ENCODE measurements at places on chromosomes 13 and 19.

DNA sequence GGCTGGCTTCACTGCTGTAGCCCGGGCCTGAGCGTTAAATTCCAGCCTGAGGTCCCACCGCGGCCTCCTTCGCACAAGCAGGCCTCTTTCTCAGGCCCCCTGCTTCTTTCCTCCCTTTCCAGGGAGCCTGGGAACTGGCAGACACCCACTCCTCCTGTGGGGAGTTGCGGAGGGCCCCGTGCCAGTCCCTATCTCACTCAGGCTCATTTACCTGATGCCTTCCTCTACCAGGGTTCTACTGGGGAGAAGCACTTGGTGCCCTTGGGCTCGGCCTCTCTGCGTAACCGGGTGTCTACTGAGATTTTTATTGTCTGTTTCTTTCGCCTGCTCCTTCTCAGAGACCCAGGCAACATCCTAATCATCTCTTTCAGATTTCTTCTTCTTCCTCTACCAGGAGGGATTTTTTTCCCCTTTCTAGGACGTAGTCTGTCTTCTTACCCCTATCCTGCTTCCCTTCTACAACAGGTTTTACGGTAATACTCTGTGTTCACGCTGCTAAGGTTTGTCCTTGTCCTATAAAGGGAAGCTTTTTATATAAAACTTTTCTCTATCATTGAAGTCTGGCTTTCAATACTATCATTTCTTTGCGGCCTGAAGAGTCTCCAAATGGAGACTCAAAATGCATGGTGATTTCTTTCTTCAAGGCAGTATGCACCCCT, 135.4 kb upstream of the GPR12 start:
- DNase-seq = no peak

DNA sequence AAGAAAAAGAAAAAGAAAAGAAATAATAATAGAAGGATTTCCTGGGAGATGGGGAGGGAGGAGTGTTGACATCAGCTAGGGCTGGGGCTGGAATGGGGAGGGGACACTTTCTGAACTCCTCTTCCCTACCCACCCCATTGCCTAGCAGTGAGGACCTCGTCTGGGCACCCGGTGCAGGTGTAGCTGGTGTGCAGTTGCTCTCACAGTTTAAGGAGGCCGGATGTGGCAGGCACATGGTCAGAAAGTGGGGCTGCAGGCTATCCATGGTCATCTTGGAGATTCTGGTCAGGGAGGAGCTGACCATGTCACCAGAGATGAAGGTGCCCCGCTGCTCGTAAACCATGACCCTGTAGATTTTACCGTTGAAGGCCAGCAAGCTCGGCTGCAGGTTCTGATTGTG, 8.5 kb upstream of the TUBB4A start:
- DNase-seq = no peak

DNA sequence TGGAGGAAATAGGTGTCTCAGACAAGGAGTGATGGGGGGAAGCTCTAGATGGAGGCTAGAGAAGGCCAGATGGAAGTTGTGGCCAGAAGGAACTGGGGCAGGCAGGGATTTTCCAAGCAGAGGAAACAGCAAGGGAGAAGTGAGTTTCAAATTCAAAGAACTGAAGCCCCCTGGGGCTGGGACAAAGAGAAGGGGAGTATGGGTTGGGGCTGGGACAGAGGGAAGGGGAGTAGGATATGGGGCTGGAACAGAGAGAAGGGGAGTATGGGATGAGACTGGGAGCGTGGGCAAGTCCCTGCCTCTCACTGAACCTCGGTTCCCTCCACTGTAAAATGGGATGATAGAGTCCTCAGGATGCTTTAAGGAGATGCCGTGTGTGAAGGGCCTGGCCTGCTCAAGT, 1.9 kb upstream of the GTF2F1 start:
- no peak for DNase-seq

GRCh38 chr13:97379386-97379785, 54.6 kb upstream of the RAP2A start:
- no peak for DNase-seq

DNA sequence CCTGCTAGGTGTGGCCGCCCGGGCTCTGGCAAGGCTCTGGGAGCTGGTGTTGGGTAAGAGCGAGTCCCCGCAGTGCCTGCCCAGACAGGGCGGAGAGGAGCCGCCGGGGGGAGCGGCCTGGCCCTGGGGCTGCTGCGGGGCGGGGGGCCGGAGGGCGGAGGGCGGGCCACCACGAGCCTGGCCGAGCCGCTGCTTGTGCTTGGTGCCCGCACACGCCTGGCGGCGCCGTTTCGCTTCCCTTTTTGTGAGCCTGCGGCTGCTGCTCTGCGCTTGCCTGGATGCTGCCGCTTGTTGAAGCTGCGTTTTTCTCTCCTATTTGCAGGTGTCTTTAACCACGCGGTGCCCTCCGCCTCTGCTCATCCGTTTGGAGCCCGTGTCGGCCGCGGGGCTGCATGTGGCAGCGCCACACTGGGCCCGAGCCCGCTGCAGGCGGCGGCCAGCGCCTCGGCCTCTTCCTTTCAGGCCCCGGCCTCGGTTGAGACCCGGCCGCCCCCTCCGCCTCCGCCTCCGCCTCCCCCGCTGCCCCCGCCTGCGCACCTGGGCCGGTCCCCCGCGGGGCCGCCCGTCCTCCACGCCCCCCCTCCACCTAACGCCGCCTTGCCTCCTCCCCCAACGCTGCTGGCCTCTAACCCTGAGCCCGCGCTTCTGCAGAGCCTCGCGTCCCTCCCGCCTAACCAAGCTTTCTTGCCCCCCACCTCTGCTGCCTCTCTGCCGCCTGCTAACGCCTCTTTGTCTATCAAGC, 8.5 kb downstream of the PLEKHJ1 start:
- DNase-seq = no peak

DNA sequence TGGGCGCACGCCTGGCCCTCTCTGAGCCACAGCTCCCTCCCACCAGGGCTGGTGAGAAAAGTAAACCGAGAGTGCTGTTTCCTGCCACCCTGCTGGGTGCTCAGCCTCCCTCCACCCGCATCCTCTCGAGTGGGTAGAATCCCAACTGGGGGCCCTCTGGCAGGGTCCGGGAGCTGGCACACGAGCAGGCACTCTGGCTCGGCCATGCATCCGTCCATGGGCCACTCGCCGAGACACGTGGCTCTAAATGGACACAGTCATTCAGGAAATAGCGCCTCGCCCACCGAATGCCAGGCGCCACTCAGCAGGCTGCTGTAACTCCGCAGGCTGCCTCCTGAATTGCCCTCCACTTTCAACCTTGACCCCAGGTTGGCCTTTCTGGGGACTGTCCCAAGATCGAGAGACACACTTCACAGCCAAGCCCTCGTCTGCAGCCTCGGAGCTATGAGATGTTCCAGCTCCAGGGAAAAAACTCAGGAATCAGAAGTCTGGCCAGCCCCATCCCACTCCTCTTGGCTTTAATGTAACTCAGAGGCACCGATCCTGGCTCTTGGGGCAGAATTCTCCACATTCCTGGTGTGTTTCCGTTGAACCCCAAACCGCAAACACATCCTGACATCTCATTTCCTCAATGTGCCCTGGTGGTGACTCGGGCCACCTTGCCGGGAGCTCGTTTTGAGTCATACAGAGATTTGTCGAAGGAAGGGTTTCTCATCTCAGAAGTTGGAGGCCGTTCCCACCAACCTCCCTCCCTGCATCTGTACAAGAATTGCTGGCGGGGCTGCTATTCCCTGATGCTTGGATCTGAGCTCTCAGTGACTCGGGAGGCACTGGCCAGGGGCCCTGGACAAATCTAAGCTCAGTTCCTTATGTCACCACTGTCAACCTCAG, 14.1 kb downstream of the KLF2 start:
- no peak for DNase-seq

DNA sequence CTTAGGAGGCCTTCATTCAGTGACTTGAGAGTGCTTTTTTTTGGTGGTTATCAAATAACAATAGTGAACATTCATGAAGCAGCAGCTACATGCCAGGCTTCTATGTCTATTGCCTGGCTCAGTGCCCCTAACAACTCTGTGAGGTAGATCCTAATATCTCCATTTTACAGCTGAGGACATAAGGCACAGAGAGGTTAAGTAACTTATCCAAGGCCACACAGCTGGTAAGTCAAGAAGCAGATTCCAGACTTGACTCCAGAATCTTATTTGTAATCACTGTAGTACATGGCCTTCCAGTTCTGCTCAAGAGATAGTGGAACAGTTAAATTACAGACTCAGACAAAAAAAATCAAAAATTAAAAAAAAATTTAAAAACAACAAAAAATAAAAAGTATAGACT, 26.8 kb downstream of the CKM start:
- DNase-seq = no peak

DNA sequence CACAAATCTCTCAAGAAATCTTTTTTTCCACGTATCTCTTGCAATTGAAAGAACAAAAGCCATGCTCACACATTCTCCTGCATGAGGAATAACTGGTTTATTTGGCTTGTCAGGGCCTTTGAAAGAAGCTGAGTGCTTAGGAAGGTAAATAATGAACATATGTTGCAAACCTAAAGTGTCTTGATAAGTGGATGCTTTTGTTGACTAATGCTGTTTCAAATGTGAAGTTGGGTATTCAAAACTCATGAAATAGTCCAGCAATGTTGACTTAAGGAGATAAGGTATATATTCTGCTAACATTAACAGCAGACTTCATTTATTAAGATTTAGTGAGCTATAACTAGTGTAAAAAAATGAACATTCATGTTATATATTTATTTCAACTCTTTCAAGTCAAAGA, 1792.7 kb upstream of the MIR17HG start:
- peak; percentile 91 for DNase-seq

GRCh38 chr19:2123682-2124387, 27.1 kb downstream of the IZUMO4 start:
- DNase-seq = no peak

- DNase-seq = no peak
These were observed 39.6 kb downstream of the RAB20 start for GRCh38 chr13:110521946-110522345.

DNA sequence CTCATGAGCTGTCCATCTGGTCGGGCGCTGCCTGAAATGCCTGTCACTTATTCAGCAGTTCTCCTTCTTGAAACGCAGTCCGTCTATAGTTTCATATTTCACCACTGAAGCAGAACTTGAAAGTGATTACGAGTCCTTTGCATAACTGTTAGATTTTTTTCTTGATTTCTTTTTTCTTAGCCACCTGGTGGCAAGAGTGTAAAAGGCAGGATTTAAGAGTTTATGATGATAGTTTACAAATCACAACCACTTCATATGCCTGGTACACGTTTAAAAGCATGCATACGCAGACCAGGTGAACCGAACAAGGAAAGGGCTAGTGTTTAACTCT, 45.8 kb downstream of the GGACT start:
- DNase-seq = no peak

GRCh38 chr13:77779552-77780272, 82.2 kb downstream of the SLAIN1 start:
- DNase-seq = peak; percentile 48

GRCh38 chr13:41928323-41928722, 32.6 kb downstream of the VWA8 start:
- DNase-seq = no peak

DNA sequence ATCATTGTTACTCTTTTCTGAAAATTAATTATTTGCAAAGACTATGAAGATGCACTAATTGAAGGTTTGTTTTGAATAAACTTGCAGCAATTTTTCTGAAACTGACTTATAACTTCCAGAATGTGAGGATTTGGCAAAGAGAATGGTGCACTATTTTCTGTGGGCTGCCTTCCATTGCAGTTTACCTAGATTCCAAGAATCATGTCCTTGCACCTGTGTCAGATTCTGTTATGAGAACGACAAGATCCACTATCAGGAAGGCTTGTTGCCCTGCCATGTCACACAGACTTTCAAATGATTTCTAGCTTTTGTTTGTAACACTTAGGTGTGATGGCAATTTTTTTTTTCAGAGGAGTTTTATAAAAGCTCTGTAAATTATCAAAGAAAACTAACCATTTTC, 5.6 kb upstream of the SLAIN1 start:
- DNase-seq = no peak

DNA sequence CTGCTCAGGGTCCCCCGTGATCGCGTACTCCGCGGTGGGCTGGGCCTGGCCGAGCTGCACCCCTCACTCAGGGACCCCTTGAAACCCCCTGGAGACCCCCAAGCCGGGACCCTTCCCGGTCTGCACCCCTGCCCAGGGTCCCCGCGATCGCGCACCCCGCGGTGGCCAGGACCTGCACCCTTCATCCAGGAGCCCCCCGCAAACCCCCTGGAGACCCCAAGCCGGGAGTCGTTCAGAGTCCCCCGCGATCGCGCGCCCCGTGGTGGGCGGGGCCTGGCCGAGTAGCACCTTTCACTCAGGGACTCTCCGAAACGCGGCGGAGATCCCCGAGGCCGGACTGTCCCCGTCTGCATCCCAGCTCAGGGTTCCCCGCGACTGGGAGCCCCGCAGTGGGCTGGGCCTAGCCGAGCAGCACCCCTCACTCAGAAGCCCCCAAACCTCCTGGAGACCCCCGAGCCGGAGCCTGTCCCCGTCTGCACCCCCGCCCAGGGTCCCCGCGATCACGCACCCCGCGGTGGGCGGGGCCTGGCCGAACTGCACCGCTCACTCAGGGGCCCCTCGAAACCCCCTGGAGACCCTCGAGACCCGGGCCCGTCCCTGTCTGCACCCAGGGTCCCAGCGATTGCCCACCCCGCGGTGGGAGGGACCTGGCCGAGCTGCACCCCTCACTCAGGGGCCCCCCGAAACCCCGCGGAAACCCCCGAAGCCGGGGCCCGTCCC, 748 bp downstream of the LMNB2 start:
- DNase-seq = no peak

DNA sequence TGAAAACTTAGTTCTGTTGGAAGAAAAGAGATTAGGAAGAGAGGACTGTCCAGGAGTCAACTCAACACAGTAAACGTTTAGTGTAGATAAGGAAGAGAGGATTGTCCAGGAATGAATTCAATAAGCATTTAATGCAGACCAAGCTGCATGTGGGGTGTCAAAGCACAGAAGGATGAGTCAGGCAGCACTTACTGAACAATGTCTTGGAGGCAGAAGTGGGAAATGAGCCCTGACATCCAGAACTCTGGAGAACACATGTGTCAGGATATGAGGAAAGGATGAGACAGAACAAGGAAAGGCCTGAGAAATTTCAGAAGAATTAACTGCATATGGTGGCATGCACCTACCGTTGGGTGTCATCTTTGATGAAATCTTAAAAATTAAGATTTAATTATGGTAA, 429.2 kb upstream of the HTR2A start:
- DNase-seq = no peak

GRCh38 chr13:100530671-100531213, 57.8 kb downstream of the GGACT start:
- DNase-seq = peak; percentile 46

- peak; percentile 63 for DNase-seq
These were observed at the start of gene ZNF580 for GRCh38 chr19:55640577-55641425. TSS of gene ZNF580 (plus strand) at chr19:55641002. CDS start at chr19:55642509, 1,507 bp downstream.

GRCh38 chr13:19150712-19151228, 30.9 kb downstream of the TUBA3C start:
- no peak for DNase-seq

DNA sequence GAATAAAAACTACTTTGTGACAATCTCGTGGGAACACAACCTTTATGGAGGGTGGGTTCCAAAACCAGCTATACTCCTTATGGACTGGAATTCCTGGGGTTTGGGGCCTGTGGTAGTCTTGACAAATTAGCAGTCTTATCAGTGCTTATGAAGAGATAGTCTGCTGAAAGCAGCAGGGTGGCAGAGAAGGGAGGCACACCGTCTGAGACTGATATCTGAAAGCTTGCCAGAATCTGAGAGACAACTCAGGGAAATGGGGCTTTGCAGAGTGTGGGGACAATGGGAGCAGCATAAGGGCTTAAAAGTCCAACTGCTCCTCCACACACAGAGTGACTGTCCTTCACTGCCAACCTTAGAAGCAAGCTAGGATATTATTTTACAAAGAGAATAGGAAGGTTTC, 95.9 kb downstream of the UGGT2 start:
- DNase-seq = no peak

Measured in NCI-H345 (cell line).